ENCODE measurements at places on chromosomes 4 and X. TPM values are rescaled to one million over a fixed set of nuclear protein-coding genes. Genes with fewer than 3 reads are reported as not detected.

DNA sequence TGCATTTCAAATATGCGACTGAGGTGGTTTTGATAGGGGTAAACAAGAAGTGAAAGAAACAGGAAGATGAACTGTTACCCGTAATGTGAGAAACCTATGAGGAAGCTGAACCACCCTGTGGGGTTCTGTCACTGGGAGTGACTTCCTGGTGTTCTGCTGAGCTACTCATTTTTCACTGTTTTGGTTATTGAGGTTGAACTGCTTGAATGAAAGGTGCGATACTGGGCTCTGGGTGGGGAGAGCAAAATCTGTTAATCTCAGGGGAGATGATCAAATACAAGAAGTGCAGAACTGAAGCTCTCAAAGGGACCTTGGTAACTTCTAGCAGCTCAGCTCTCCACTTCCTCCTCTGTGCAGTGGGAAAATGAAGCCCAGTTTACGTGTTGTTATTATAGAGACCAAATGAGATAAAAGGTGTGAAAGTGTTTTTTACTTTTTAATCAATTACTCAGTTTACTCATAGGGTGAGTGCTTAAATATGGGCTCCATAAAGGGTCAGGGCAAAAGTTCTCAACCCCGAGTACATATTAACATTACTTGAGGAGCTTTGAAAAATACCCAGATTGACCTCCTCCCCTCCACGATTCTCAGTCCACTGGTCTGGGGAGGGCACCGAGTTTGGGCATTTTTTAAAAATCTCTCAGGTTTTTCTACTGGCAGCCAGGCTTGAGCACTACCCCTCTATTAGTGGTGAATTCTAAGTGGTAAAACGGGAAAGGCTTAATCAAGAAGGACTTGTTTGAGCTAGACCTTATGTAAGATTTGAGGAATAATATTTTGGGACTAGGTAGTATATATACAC, 66.7 kb downstream of the COQ2 start:
- no peak for DNase-seq

DNA sequence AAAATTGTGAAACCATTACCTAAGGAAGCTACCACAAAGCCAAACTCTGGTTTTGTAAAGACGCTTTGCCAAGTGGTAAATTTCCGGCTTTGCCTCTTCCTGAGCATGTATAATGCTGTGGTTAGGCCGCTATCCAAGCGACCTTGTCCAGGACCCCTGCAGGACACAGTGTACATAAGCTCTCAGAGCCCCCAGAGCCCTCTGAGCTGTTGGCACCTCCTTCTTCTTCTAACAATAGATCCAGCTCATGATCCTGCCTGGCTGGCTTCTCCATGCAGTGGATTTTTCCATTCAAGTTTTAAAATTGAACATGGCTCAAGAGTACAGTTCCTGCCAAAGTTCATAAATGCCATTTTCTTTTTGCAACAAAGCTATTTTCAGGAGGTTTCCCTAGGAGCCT, 326.7 kb downstream of the MAPK10 start:
- no peak for DNase-seq

GRCh38 chr4:11735651-11736050, 307.0 kb upstream of the HS3ST1 start:
- no peak for DNase-seq

DNA sequence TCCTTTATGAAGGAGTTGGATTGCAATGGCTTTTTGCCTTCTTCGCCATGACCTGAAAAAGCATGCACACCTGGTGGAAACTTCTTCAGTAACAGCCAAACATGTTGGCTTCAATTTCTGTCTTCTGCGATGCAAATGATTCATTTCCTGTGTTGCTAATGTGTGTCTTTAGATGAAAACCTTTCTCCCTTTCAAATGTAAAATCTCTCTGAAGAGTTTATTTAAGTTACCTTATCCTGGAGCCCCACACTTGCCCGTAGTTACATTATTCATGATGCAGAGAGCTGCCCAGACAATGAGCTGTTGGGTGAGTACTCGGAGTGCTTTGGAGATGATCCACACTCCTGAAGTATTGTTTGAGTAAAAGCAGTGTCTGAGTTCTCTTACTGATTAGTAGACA, 1100.9 kb downstream of the RPA4 start:
- DNase-seq = no peak

DNA sequence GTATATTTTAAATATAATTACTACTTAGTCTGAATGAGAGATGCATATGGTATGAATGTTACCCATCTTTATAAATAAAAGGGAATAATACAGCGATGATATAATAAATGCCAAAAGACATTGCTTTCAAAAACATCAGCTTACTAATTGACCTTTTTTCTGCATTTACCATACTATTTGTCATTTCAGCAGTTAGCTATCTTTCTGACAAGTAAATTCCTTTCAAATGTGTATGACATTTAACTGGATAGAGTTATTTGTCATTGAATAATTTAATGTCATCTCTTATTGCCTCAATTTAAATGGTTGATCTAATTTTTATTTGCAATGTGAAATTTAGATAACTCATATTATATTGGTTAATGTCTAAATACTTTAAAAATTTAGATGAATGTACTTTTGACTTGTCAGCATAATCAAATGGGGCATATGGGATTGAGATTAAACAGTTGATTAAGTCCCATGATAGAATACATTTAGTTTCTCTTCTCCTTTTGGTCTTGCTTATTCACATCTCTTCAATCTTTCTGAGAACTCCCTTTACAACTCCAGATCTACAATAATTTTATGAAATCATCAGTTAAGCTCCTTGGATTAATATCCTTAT, 350.9 kb downstream of the PCDH18 start:
- DNase-seq = no peak

- DNase-seq = no peak
These were observed 42.6 kb upstream of the TADA2B start for GRCh38 chr4:7000421-7001176.

GRCh38 chr4:138572007-138572406, 329.9 kb upstream of the SLC7A11 start:
- no peak for DNase-seq

- DNase-seq = no peak
These were observed 30.9 kb upstream of the HSD17B13 start for GRCh38 chr4:87353592-87353991.

Gene NR0B1
- 0.10 TPM for polyA plus RNA-seq

- no peak for DNase-seq
These were observed 30.7 kb upstream of the TMPRSS11E start for GRCh38 chr4:68416591-68416990.

GRCh38 chr4:8556341-8557150, 23.6 kb upstream of the GPR78 start:
- DNase-seq = no peak

- DNase-seq = no peak
These were observed 264.3 kb upstream of the NOCT start for GRCh38 chr4:138751309-138751708.

DNA sequence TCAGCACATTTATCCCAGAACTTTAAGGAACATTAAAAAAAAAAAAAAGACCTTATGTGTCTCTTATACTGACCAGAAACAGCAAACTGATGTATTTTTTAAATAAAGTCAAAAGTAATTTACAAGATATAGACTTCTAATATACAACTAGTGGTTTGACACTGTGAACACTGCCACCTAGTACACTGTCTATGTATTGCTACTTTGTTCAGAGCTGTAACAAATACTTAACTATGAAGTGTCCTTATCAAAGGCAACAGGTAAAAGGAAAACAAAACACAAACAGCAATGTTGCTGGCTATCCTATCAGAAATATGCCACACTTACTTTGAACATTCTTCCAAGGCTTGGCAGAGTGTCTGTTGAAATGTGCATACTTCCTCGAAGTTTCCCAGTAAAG, 60.4 kb downstream of the CD40LG start:
- DNase-seq = no peak

DNA sequence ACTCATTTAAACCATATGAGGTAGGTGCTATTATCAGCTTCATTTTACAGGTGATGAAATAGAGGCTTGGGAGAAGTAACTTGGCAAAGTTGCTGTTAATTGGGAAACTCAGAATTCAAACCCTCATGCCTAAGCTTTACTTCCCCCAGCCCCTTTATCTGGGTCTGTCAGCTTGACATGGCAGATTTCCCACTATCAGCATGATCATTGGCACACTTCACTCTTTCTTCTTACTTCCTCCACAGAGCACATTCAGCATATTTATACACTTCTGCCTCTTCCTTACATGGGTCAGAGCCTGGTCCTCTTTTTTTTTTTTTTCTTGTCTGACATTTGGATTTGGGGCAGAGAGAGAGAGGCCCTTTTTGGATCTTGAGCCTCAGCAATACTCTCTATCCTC, 56.5 kb upstream of the ARX start:
- no peak for DNase-seq

GRCh38 chrX:97026406-97026805, 142.7 kb downstream of the RPA4 start:
- DNase-seq = no peak

- no peak for DNase-seq
These were observed 280.1 kb downstream of the RAPGEF2 start for GRCh38 chr4:159382856-159383561.

DNA sequence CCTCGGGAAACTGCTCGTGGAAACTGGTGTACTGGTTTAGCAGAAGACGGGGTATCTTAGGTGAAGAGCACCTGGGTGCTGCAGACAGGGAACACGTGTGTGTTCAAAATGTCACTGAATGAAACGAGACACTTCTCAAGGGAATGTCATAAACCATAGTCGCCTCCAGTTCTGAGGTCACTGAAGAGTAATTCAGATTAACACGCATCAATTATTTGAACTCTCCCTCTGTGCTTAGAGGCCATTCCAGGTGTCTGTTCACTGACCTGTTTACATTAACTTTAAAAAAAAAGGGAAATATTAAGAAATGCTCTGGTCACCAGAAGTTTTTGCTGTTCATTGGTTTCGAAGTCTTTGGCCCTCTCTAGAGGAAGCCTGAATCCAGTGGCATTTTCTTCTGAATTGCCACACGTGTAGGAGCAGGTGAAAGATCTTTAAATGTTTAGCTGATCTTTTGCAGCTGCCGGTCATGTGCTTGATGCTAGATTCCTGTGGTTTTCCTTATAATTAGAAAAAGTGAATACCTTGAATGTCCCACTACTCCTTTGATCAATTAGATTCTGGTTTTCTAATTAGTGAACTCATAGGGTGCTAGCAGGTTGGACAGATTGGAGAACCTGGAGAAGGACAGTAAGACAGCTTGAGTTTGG, 330.5 kb downstream of the ARHGAP10 start:
- DNase-seq = no peak

DNA sequence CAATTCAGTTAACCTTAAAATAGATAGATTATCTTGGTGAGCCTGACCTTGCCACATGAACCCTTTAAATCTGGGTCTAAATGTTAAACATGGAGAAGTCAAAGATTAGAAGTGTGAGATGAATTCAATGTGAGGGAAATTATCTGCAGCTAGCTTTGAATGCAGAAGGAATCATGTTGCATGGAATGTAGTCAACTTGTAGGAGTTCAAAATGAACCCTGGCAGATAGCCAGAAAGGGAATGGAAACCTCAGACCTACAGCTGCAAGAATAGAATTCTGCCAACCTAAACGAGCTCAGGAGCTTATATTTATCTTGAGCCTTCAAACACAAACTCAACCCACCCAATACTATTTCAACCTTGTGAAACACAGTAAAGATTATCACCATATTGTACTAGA, 632.5 kb downstream of the KCTD8 start:
- no peak for DNase-seq

- no peak for DNase-seq
These were observed 233.2 kb downstream of the PTTG2 start for GRCh38 chr4:38193236-38193863.

- no peak for DNase-seq
These were observed 525.4 kb upstream of the HS3ST1 start for GRCh38 chr4:11954093-11954492.

DNA sequence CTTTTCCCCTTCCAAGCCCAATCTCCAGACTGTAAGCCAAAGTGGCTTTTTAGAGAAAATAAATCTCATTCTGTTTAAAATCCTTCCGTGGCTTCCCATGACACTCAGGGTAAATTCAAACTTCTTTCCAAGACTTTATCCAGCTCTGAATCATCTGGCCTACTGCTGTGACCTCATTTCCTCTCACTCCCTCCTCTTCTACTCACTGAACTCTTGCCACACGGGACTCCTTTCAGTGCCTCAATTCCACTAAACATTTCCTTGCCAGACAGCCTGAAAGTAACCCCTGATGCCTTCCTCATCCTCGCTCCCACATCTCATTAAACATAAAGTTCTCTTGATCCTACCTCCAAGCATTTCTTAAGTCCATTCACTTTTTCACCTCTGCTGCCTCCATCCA, 27.8 kb upstream of the RNF128 start:
- no peak for DNase-seq

DNA sequence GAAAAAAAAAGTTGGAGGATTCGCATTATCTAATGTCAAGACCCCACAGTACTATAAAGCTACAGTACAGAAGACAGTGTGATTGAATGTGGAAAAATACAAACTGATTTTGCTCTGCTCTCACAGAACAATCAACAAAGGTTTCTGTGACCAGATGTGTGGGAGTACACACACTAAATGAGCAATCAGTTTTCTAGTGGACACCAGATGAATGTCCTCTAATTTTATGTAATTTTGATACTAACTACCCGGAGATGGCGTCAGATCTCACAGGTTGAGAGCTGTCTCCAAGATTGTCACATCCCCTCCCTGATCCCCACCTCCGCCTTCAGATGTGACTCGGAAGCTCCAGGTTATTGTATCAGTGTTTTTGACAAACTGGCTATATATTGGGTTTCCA, 81.9 kb upstream of the HUWE1 start:
- no peak for DNase-seq

- DNase-seq = no peak
These were observed 2.1 kb downstream of the GUCY1A1 start for GRCh38 chr4:155668707-155669220.

DNA sequence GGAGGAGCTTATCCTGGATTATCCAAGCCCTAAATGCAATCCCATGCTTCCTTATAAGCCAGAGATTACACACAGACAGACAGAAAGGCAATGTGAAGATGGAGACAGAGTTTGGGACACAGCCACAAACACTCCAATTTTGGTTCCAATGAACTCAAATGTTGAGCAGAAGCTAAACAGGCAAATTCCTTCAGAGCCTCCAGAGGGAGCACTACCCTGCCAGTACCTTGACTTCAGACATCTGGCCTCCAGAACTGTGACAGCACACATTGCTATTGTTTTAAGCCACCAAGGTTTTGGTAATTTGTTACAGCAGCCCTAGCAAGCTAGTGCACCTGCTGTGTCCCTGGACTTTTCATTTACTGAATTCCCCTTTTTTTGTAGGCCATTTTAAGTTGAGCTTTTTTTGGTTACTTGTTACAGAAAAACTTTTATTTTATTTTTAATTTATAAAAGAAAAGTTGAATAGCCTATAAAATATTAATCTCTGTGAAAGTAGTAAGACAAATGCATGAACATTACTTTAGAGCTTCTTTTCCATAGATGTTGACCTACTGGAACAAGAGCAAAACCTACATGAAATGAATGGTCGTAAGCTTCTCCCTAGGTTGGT, 33.4 kb upstream of the SRD5A3 start:
- peak; percentile 5 for DNase-seq

- DNase-seq = no peak
These were observed 341 bp upstream of the SLC2A9 start for GRCh38 chr4:10021653-10022023.

Gene VCX3B
- polyA plus RNA-seq = 0.23 TPM

DNA sequence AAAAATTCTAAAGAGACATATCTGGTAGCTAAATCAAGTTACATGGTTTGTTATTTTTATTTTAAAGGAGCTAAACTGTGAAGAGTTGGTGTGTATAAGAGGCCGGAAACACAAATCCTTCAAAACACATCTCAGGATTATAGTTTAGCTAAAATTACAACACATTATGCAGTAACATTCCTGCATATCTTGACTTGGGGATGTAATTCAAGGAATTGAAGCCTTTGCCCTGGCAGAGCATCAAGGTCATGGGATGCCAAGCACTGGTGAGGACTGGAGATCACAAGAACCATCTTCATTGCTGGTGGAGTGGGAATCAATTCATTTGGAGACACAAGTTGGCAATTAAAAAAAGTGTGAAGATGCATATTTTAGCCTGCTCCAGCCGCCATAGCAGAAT, 86.8 kb upstream of the LSM6 start:
- no peak for DNase-seq

Measured in left kidney (tissue), 8 donors.